Stimulated activated CD8-positive, alpha-beta memory T cell treated with anti-CD3 and anti-CD28 coated beads, Interleukin-4, amount 100 ng/mL, for 1 hour (primary cell): ENCODE measurements at places on chromosomes 7 and 10.

- DNase-seq = no peak
Measured at GRCh38 chr10:22792161-22792560, 77.8 kb upstream of the PIP4K2A start.

DNA sequence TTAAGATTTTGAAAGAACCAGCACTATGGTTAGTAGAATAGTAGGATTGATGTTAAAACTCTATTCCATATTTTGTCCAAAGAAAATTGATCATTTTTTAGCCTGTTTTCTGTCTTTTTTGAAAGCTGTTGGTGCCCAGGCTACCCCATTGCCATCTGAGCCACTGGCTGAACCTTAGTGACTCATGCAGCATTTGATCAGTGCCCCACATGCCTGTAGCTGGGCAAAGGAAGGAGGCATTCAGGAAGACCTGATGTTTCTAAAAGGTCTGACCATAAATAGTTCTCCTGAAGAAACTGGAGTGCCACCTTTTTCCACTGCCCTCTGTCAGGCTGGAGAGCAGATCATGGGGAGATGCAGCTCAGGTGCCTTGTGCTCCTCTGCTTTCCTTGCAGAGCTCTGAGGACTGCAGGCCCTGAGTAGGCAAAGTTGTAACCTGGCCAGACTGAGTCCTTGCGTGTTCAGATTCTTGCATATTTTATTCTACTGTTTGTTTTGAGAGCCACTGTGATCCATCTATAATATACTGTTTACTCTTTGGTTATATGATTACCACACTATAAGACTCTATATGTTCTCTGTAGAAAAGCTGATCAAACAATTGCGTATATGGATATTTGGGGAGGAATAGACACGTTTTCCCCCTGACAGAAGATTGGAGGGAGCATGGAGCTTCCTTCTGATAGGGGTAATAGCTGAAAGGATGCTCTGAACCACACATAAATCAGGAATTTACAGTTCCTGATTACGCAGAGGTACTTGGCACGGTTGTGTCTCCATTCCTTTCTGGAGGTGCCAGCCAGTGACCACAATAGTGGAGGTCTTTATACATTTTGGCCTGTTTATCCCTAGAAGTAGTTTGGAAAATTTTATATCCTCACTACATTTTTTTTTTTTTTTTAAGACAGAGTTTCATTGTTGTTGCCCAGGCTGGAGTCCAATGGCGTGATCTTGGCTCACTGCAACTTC, 48.9 kb upstream of the GJD4 start:
- no peak for DNase-seq

DNA sequence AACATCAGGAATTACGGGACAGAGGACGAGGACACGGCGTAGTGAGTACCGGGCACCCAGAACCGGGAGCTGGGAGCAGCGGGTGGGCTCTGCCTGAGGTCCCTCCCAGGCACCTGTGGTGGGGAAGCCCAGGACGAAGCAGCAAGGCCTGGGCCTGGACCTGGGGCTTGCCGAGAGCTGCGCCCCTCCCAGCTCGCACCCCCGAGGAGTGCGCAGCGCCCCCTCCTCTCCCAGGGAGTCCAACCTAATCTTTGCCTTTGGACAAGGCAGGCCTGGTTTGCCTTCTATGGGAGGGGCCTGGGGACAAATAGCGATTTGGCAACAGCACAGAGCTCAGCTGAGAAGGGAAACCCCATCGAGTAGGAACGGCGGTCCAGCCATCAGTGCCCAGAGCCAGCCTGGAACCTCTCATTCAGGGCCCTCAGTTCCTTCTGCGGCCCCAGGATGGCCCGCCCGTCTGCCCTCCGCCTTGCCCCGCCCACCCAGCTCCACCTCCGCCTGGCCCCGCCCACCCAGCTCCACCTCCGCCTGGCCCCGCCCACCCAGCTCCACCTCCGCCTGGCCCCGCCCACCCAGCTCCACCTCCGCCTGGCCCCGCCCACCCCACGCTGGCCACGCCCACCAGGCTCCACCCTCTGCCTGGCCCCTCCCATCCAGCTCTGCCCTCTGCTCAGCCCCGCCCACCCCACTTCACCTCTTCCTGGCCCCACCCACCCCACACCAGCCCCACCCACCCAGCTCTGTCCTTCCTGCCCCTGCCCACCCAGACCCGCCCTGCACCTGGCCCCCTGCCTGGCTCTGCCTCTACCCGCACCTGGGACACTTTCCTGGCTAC, 32.5 kb upstream of the KNDC1 start:
- DNase-seq = no peak

DNA sequence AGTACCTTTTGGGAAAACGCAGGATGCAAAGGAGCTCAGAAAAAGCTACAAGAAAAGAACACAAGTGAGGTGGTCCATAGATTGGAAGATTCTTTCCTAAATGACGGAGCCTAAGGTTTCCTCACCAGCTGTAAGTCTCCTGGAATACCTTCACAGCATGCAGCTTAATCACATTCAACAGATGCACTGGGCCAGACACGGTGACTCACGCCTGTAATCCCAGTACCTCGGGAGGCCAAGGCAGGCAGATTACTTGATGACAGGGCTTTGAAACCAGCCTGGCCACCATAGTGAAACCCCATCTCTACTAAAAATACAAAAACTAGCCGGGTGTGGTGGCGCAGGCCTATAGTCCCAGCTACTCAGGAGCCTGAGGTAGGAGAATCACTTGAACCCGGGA, 228.7 kb downstream of the FRMD4A start:
- no peak for DNase-seq

DNA sequence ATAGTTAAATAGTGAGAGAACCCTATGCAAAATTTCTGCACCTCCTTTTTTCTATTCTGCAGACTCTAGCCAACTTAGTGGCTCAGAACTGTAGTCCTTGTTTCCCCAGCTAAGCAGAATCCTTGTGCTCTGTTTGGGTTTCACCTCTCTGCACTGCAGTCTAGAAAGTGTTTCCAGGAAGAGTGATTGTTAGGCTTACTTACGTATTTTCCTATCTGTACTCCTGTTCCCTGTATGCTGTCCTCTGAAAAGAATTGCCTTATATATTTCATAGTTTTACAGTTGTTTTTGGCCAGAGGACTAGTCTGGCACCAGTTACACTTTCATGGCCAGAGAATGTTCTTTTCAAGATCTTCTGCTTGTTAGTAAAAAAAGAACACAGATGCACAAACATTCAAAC, 154.6 kb upstream of the POT1 start:
- DNase-seq = no peak
